NCI-H1092 treated with DMSO at 0.1 percent for 48 hours (cell line): ENCODE measurements at places on chromosomes 16 and 17.

DNA sequence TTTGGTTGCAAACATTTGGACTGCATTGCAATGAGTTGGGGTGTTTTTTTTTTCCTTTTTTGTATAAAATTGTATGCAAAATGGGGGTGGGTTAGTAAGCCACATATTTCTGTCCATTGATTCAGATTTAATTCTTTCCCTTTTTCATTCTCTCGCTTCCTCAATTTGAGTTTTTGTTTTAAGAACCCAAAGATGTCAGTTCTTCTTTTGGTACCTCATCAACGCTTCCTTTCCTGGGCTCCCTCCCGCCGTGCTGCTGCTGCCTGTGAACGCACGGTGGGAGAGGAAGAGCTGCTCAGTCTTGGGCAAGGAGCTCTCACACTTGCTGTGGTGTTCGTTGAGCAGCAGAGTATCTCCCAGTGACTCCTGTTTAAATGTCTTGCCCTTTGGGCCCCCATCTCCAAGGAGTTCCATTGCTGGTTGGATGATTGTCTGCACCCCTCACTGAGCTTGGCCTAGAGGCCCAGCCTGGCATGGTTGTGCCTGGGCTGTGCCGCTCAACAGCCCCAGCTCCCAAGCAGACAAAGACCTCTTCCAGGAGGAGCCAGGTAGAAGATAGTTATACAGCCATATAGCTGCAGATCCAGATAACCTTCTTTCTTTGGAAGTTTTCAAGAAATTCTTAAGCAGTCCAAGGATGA lies 13.6 kb downstream of the UBFD1 start:
- no peak for DNase-seq

DNA sequence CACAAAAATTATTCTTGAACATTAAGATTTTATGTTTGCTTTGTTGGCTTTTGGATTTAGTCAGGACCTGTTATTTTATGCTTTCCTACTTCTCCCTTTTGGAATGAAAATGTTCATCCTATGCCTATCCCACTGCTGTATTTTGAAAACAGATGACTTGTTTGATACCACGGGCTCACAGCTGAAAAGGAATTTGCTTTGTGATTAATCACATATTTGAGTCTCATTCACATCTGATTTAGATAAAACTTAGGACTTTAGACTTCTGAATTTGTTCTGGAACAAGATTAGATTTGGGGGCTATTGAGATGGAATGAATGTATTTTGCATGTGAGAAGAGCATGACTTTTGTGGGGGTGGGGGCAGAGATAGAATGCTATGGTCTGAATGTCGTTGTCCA lies 1012.6 kb downstream of the CDH11 start:
- DNase-seq, result no peak

DNA sequence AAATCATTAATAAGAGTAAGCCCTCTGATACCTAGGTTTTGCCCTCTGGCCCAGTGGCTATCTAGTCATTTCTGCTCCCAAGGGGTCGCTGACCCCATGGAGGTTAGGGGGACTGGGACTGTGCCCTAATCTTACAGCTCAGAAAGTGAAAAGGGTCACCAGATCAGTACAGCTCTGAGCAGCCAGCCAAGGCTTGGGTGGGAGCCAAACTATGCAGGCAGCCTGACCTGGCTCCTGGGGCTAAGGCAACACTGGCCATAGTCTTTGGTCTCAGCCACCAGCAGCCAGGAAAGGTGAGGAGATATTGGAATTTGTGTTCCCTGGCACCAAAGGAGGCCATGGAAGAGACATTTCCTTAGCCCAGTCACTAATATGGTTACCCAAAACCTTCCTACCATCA lies 67.6 kb downstream of the ASIC2 start:
- DNase-seq, result no peak

DNA sequence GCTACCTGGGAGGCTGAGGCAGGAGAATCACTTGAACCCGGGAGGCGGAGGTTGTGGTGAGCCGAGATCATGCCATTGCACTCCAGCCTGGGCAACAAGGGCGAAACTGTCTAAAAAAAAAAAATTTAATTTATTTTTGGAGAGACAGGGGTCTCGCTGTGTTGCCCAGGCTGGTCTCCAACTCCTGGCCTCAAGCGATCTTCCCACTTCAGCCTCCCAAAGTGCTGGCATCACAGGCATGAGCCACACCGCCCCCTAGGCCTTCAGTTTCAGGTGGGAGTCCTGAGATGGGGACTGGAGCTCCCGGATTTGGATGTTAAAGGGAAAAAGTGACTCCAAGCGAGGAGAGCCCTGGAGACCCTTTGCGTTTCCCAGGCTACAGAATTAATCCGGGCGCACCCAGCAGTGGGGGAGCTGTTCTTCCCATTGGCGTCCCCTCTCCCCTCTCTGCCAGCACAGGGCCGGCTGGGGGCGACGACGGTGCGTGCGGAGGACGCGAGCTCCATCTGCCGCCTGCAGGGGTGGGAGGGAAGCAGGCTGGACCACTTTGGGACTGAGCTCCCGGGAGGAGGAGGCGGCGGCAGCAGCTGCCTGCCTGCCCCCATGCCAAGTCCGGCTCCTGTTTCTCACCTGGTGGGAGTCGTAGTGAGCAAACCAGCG lies 49.3 kb upstream of the USP7 start:
- DNase-seq, result peak; percentile 50

- peak; percentile 38 for DNase-seq
Observed at GRCh38 chr16:85416228-85417109, 196.7 kb upstream of the GSE1 start.

- no peak for DNase-seq
Observed at GRCh38 chr17:44842748-44843147, 4.9 kb upstream of the HIGD1B start.

GRCh38 chr17:40415390-40415789 lies 2.3 kb downstream of the TOP2A start:
- peak; percentile 16 for DNase-seq

DNA sequence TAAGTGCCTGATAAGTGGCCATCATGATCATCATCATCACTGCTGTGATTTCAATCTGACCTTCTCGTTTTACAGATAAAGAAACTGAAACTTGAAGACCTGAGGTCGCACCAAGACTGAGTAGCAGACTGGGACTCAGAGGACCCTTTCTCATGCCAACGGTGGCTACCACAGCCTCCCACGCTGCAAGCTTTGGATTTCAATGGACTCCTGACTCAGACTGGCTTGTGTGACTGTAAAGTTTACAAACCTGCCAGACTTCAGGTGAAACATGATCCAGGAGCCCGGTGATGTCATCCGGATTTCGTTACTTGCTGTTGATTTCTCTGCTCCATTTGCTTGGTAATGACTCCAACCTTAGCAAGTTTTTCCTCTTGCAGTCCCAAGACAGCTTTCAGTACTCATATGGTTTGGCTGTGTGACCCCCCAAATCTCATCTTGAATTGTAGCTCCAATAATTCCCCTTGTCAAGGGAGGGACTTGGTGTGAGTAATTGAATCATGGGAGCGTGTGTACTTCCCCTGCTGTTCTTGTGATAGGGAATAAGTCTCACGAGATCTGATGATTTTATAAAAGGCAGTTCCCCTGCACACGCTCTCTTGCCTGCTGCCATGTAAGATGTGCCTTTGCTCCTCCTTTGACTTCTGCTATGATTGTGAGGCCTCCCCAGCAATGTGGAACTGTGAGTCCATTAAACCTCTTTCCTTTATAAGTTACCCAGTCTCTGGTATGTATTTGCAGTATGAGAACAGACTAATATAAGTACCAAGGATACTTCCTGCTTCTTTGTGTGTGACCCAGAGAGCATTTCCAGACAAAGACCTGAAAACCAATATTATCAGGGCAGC lies 26.7 kb upstream of the IRX6 start:
- no peak for DNase-seq

GRCh38 chr17:13598353-13599167 lies 3.2 kb downstream of the HS3ST3A1 start:
- no peak for DNase-seq

DNA sequence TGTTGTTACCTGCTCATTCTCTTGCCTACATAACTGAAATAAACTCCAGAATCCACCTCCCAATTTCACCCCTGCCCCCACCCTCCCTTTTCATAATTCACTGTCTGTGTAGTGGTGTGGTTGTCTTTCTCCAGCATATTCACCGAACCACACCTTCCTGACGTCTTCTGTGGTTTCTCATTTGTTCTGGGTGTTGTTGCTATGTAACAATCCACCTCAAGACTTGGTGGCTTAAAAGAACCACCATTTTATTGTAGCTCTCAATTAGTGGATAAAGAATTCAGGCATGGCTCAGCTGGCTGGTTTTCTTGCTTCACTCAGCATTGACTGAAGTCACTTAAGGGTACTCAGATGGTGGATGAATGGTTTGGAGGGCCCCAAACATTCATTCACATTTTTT lies 229.8 kb downstream of the MAF start:
- DNase-seq, result no peak

DNA sequence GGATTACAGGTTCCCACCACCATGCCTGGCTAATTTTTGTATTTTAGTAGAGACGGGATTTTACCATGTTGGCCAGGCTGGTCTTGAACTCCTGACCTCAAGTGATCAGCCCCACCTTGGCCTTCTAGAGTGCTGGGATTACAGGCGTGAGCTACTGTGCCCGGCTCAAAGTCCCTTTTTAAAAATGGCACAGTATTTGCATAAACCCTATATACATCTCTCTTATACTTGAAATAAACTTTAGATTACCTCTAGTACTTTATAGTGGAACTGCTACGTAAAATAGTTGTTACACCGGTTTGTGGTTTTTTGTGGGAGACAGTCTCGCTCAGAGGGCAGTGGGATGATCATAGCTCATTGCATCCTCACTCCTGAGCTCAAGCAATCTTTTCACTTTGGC lies 36.3 kb downstream of the IST1 start:
- DNase-seq, result no peak

DNA sequence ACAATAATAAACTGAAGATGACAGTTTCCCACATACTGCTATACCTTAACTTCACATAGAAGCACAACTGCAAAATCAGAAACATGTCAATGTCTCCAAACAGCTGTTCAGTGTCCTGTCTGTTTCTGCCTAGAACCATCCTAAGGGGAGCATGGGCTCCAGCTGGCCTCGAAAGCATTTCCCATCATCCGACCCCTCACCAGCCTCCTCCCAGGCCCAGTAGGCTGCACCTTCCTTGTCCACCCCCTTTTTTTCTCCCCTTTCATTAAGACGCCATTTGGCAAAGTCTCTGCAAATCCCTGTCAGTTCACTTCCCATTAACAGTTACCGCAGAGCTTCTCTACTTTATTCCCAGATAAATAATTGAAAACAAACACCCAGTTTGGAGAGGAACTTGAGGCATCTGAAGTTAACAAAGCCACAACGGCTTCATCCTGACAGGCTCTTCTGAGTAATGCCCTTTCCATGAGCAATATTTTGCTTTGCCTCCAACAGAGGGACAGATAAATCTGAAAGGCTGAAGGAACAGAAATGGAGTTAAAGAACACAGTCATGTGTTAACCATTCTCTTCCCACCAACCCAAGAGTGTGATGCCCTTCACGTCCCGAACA lies 65.3 kb downstream of the SLC39A11 start:
- no peak for DNase-seq

GRCh38 chr16:57358086-57358420 lies 530 bp upstream of the CCL22 start:
- no peak for DNase-seq

DNA sequence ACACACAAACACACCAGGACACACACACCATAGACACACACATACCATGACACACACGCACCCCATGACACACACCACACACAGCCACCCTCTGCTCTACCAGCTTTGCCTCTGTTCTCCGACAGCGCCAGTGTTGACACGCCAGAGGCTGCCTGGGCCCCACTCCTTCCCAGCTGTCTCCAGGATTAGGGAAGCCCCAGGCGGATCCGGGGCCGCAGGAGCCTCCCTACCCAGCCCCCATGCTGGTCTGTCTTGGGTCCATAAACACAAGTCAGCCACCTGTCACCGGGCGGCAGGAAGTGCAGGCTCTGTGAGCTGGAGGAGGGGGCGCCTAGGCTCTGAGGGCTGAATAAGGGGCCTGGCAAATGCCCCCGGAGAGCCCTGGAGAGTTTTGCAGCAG lies 10.5 kb downstream of the TBC1D16 start:
- peak; percentile 70 for DNase-seq

DNA sequence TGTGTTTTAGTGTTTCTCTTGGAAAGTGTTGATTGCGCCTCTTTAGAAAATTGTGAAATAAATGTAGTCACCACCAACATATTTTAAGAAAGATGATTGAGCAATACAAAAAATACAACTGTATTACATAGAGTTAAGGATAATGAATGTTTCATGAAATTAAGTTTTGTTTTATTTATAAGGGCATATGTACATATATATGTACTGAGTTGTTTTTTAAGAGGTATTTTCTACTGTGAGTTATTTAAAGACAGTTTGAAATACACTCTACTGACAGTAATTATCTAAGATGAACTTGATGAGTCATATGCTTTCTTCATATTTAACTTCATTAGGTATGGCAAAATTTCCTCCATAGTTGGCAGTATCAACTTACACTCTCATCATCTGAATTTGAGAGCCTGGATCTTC lies 411.7 kb downstream of the HS3ST3B1 start:
- DNase-seq, result no peak

- DNase-seq, result no peak
Observed at GRCh38 chr16:57559072-57559790, 16.8 kb downstream of the ADGRG5 start.

GRCh38 chr17:9291912-9292560 lies 270.7 kb downstream of the NTN1 start:
- DNase-seq, result no peak

- no peak for DNase-seq
Observed at GRCh38 chr17:77488531-77489238, 347.9 kb downstream of the SEC14L1 start.

- DNase-seq, result no peak
Observed at GRCh38 chr17:30556374-30557332, 79.4 kb downstream of the GOSR1 start.

- DNase-seq, result no peak
Observed at GRCh38 chr17:36463916-36464764, 22.3 kb upstream of the ZNHIT3 start.

- DNase-seq, result no peak
Observed at GRCh38 chr17:30222721-30223175, 12.7 kb downstream of the SLC6A4 start.

DNA sequence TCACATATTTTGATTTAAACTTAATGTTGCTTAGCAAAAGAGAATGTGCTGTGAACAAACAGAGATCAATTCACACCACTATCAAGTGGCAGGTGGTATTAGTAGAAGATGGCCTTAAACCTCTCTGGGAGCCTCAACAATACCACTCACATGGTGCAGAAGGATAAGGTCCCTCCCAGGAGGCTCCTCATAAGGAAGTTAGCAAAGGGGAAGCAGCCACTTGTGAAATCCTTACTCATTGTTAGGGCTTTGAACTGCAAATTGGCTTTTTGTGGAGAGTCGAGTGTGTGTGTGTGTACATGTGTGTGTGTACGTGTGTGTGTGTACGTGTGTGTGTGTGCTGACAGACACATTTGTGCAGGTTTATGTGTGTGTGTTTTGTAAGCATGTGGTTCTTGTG lies 48.9 kb upstream of the ASIC2 start:
- no peak for DNase-seq
